ENCODE measurements at places on chromosomes 1 and 21.

GRCh38 chr21:36605426-36605825 lies 93.5 kb upstream of the SIM2 start:
- DNase-seq: no peak

- no peak for DNase-seq
Measured at GRCh38 chr1:119314001-119314796, 54.4 kb upstream of the HAO2 start.

GRCh38 chr1:62530516-62531154 lies 66.7 kb upstream of the ANGPTL3 start:
- DNase-seq: peak; percentile 45

DNA sequence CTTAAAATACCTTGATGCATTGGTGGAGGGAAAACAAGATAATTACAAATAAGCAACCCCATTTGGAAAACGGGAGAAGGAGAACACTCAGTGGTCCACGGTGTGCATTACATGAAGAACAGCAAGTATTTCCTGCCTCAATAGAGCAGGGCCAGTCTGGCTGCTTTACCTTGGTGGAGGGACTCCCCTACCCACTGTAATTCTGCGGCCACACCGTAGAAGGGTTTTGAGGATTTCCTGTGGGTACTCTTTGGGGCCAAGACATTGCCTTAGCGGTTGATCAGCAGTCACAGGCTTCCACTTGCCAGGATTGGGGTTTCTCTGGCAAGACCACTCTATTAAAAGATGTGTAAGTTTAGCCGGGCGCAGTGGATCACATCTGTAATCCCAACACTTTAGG lies 16.3 kb upstream of the TMEM54 start:
- DNase-seq: no peak

DNA sequence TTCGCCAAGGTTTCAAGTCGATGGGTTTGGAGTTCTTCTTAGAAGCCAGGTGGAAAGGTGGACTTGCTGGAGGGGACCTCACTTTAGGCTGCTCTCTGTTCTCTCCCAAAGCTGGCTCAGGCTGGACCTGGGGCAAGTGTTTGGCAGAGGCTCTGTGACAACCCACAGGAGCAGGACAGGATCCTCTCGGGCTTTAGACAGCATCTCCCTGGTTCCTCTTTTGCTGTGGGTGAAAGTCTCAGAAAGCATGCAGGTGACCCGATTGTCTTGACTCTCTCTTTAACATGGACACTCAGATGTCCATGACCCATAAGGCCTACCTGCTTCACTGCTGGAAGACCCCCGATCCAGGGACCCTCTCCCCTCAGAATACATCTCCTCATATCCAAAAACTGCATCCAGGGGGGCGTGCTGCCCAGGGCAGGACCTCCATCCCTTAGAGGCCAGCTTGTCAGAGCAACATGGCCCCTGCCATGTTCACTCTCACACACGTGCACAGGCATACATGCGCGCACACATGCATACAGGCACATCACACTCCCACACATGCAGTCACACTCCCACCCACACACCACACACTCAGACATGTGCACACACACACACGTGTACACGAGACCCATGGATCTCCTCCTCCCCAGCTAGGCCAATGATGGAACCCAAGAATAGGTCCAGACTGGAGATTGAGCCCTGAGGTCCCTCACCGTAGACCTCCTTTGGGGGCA lies 21.3 kb downstream of the MRPL37 start:
- DNase-seq: no peak

DNA sequence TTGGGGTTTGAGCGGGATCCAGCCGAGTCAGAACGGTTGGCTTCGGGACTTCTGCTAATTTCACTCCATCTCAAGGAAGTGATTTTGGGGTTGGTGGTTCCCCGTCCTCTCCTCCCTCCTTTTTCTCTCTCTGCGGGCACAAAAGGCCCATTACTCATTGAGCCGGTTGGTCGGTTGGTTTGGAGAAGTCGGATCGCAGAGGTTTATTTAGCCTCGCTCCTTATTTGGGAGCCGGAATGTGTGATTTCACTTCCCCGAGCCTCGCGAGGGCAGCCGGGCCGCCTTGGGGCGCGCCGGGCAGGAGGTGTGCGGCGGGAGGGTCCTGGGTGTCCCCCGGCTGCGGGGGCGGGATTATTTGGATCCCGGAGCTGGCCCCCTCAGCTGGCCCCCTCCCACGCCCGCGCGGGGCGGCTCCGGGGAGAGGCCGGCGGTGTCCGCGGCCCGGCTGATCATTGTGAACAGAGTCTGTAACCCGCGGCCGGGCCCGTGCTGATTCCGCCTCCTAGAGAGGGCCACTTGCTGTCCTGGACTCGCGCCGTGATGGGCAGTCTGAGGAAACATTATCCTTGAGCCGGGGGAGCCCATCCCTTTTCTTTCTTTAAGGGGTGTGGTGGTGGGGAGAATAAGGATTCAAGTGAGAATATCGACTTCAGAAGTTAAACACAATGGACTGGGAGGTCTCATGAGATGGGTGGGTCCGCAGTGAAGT lies 1.2 kb downstream of the MAPKAPK2 start:
- DNase-seq: peak; percentile 32

DNA sequence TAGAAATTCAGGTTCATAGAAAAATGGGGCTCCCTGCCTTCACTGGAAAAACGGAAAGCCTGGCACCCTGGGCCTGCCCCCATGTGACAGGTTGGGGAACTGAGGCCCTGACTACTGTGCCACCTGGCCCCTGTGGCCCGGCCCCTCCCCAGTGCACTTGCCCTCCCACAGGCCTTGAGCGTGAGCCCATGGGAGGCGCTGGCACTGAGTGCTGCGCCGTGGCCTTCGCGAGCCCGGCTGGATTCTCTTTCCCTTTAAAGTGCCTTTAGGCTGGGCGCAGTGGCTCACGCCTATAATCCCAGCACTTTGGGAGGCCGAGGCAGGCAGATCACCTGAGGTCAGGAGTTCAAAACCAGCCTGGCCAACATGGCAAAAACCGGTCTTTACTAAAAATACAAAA lies 45.7 kb downstream of the SLC37A1 start:
- DNase-seq: no peak

GRCh38 chr1:228228601-228229074 lies 20.8 kb downstream of the OBSCN start:
- no peak for DNase-seq

- no peak for DNase-seq
Measured at GRCh38 chr21:38042246-38042645, 126.0 kb upstream of the KCNJ6 start.

DNA sequence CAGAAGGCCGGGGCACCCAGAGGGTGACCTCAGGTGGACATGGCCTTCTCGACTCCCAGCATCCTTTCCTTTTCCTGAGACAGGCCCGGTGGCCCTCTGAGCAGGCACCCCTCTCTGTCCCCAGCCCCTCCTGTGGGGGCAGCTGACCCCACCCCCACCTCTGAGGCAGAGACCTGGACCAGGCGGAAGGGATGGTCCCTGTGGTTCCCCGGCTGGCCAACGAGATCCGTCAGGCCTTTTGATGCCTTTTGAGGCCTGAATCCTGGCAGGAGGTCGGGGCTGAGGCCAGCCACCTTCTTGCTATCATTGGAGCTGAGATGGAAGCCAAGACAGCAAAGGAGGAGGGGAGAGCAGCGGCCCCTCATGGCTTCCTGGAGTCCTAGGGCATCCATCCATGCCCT lies 50.2 kb upstream of the ACTRT2 start:
- DNase-seq: no peak

- peak; percentile 29 for DNase-seq
Measured at GRCh38 chr1:22143065-22144033, at the start of gene WNT4. Gene WNT4, minus strand, starts transcription at chr1:22143097. Its CDS starts 175 bp downstream, at chr1:22142922.

- DNase-seq: no peak
Measured at GRCh38 chr1:8524627-8525157, 206.8 kb downstream of the SLC45A1 start.

DNA sequence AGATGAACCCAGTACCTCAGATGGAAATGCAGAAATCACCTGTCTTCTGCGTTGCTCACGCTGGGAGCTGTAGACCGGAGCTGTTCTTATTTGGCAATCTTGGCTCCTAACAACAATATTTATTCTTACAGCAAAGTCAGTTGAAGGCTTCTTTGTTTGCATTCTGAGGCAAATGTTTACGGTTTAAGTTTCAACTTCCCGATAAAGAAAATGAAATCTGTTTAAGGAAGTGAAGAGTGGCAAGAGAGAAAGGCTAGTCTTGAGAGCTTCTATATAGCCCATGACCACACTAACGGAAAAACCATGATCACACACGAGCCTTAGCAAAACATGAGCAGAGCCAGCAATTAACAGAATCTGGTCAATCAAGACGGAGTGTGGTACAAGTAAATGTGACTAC lies 122.6 kb upstream of the ZNHIT6 start:
- no peak for DNase-seq

DNA sequence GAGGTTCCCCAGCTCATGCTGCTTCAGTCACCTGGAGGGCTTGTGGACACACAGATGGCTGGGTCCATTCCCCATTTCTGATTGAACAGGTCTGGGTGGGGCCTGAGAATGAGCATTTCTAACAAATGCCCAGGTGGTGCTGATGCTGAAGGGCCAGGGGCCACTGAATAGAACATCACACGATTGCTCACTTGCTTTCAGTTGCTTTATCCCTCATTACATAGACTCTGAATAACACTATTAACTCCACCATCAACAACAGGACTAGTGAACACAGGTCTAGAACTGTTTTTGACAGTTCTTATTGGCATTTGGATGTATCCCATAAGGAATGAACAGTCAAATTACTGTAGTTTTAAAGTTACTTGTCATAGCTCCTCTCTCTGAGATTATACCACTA lies 12.1 kb downstream of the TRAPPC10 start:
- no peak for DNase-seq

GRCh38 chr1:19338323-19338762 lies 26.2 kb downstream of the SLC66A1 start:
- DNase-seq: no peak

DNA sequence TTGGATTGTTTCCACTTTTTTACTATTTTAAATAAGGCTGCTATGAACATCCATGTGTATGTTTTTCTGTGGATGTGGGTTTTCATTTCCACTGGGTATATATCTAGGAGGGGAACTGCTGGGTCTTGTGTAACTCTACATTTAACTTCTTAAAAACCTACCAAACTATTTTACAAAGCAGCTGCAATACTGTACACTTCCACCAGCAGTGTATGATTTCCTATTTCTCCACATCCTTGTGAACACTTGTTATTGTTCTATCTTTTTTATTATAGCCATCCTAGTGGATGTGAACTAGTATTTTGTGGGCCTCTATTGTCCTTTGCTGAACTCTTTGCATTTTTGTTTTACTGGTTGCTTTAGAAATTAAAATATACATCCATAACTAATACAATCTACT lies 33.4 kb downstream of the DIPK1A start:
- DNase-seq: no peak

- no peak for DNase-seq
Measured at GRCh38 chr1:9087411-9088125, 18.1 kb upstream of the SLC2A5 start.

- no peak for DNase-seq
Measured at GRCh38 chr1:243883551-243883950, 33.5 kb upstream of the AKT3 start.

DNA sequence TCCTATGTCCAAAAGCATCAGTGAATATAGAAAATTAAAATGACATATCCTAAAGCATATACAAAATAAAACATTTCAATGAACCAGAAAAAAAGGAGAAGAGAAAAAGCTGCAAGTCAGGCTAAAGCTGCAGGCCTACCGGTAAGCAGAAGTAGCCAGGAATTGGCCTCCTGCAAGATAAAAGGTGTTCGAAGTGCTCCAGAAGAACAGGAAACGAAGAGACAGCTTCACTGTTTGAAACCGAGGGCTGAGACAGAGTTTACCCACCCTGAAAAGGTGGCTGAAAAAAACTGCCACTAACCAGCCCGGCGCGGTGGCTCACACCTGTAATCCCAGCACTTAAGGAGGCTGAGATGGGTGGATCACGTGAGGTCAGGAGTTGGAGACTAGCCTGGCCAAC lies 37.4 kb downstream of the NSL1 start:
- DNase-seq: no peak

Data from HAP-1 (cell line).